ENCODE measurements at places on chromosomes 2 and 18. TPM values are rescaled to one million over a fixed set of nuclear protein-coding genes. Genes with fewer than 3 reads are reported as not detected.

DNA sequence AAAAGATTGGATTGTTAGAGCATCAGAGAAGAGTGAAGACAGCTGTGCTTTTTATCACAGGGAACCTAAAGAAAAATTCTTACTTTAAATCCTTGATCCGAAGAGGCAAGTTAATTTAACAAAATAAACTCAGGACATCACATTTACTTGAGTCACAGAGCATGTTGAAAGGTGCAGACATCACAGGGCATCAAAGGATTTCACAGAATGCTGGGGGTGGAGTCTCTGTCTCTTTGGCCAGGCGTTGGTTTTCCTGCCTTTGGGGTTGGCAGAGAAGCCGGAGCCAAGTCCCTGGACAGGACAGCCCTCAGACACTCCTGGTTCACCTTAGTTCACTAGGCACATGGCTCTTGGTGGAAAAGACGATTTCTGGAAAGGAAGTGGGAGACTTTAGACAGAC is 56.3 kb downstream of the SH3RF3 start:
- no peak for DNase-seq

DNA sequence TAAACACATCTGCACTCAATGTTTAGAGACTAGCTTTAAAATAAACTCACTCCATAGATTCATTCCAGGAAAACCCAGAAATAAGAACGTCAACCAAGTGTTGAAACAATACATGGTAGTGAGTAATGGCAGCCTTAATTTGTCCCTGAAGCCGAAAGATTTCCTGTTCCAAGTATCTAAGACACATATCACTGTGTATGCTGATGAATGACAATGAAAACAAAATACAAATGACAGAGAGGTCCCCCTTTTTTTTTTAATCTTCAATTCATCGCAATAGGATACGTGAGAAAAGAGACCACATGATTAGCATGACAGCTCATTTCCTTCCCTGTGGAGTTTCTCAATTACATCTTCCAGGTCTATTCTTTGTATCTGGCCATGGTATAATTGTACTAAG is 160.5 kb upstream of the STK17B start:
- DNase-seq, result no peak

DNA sequence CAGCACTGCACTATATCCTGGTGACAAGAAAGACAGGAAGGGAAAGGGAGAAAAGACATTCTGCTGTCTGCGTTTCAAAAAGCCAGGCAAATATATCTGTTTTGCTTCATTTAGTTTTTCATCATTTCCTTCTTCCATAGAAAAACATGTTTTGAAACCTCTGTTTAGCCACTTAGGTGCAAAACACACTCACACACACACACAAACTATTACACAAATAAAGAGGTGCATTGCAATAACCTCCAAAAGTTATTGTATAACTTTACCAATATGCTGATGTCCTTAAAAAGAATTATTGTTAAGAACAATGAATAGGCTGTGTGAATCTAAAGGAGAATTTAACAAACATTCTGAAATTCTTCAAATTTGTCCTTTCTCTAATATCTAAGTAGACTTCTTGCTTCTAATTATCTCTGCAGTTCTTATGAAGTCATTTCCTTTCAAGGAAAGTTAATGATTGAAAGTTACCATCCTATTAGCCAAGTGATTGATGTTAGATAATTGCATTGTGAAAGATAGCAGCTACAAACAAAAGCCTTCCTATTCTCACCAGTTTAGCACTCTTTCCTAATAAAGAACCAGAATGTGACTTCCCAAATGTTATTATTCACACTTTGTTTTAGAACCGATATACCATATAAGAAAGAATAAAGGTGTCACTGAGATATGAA is 516.7 kb downstream of the KCNJ3 start:
- DNase-seq, result no peak

- no peak for DNase-seq
Measured at GRCh38 chr2:16318474-16319195, 347.0 kb downstream of the CYRIA start.

- no peak for DNase-seq
Measured at GRCh38 chr2:180516232-180516631, 464.2 kb upstream of the UBE2E3 start.

GRCh38 chr18:32878436-32878835 is 105.6 kb upstream of the KLHL14 start:
- no peak for DNase-seq

GRCh38 chr18:11760498-11761167 is 71.6 kb downstream of the GNAL start:
- DNase-seq, result no peak

- DNase-seq, result no peak
Measured at GRCh38 chr2:223834431-223834830, 3.0 kb downstream of the AP1S3 start.

- no peak for DNase-seq
Measured at GRCh38 chr2:40625849-40626248, 174.0 kb upstream of the SLC8A1 start.

DNA sequence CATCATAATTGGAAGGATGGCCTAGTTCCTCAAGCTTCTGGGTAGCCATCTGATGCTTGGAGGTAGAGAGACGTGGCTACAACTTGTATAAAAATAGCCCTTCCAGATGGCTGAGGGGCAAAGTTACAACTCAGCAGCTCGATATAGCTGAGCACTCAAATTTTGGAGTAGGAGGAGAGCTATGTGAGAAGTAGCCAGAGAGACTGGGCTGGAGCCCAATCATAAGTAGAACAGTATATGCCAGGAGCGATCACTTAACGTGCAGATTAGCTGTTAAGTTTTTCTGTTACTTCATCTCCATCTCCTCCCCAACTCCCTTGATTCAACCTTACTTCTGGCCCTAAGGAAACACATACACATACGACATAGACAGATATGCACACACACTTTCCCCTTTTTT is 28.8 kb downstream of the CNRIP1 start:
- DNase-seq, result no peak

GRCh38 chr2:226623587-226624368 is 175.8 kb downstream of the IRS1 start:
- DNase-seq, result no peak

DNA sequence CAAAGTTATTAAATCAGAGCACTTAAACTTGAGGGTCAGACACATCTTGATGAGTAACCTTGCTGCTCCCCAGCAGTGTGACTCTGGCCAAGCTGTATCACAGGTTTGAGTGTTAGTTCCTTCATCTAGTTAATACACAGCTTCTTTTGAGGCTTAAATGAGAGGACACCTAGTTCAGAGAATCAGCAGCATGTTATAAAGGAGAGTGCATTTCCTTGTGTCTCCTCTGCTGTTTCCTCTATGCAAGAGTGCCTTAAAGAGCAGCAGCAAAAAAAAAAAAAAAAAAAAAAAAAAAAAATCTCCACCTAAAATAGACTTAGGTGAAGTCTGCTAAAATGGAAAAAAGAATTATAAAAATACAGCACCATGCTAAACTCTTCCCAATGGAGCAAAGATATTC is 261.9 kb downstream of the TCF4 start:
- DNase-seq, result no peak

GRCh38 chr18:46764586-46764985 is 7.7 kb upstream of the ST8SIA5 start:
- DNase-seq, result no peak

DNA sequence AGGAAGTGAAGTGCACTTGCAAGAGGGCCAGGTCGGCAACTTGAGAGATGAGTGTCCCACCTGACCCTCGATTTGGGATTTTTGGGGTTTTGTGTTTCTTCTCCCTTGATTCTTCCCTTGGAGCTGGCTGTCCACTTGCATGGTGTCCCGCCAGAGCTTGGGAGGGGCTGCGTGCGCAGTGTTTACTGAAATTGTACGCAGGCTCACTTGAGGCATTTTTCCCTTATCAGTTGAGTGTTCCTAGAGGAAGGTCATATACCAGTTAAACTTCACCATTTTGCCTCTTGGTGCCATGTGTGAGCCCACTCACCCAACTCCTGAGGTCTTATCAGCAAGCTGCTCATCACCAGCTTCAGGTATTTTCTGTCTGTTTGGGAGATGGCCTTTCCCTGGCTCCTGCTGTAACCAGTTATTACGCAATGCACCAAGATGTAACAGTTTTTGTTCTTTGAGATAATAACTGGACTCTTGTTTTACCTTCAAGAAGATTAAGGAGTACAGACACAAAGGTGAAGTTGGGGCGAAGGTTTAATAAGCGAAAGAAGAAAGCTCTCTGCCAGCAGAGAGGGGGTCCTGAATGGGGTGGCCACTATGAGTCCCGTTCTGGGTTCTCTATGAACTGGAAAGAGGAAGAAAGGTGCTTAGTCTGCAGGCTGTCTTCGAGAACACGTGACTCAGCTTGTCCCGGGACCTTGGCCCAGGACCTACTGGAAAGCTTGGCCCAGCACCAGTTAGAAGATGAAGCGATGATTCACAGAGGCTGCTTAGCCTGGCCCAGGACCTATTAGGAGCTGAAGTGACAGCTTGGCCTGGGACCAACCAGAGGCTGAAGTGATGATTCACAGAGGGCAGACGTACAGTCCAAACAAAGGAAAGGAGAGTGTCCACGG is 21.5 kb upstream of the TXNL4A start:
- peak; percentile 87 for DNase-seq

DNA sequence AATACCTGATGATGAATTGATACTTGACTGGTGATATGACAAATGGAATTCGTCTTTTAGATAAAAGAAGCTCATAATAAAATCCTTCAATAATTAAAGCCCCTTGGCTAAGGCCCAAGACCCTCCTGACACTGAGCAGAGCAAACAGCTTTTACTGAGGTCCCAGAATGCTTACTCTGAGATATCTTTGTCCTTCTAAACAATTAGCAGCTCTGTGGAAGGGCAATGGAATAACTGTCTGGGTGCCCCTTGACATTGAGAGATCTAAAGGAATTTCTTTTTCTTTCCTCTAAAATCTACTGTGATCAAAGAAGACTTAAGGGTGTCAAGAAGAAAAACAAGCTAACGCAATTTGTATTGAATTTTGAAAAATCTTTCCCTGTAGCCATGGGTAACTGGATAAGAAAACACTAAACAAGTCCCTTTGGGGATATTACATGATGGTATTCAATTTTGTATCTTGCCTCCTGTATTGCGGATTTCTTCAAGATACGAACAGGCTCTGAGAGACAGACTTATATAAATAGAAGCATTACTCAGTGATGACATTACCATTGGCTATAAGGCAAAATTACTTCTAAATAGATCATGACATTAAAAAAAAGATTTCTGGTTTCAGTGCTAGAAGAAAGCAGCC is 128.8 kb downstream of the MREG start:
- no peak for DNase-seq

GRCh38 chr2:25190536-25190935 is 22.2 kb upstream of the POMC start:
- no peak for DNase-seq

DNA sequence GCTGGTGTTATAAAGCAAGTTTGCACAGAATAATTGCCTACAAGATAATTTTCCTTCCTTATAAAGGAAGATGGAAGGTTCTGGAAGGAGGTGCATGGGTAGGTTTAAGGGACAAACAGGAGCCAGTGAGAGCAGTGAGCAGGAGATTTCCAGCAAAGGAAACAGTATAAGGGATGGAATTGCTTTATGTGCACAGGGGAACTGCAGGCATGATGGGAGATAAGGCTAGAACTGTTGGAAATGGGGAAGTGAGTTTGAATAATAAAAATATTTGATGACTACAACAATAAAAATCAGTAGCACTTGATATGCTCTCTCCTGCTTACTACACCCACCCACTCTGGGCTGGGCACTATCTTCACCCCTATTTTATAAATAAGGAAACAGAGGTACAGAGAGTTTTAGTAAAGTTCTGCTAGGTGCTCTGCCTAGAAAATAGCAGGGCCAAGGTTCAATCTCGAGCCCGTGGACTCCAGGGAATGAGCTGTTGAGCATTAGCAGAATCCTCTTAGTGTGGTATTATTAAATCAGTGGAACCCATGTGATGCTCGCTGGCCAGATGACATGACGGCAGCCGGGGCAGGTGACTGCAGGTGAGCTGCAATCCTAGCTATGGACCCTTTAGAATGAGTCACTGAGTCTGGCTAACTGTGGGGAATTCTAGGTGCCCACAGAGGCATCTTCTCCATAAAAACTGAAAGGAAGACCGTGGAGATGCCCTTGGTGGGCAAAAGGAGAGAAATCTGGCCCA is 302.5 kb downstream of the PIEZO2 start:
- no peak for DNase-seq

DNA sequence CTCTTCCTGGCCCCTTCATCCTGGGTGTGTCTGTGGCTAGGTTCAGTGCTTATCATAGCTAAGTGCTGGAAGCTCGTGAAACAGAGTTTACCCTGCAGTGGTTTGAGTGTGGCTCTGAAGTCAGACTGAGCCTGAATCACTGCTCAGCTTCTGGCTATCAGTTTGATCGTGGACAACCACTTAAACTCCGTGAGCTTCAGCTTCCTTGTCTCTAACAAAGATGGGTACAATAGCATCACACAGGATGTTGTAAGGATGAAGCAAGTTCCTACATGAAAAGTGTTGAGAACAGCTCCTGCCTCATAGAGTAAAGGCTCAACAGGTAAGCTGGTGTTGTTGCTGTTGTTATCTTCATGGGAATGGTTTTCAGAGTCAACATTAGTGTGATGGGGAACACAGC is 210.3 kb downstream of the CLIP4 start:
- no peak for DNase-seq

- DNase-seq, result no peak
Measured at GRCh38 chr2:230155359-230155758, 64.4 kb downstream of the SP110 start.

The ZNF2 gene
- 8.2 TPM for total RNA-seq
